ENCODE measurements at places on chromosomes 13 and 19. TPM values are rescaled to one million over a fixed set of nuclear protein-coding genes. Genes with fewer than 3 reads are reported as not detected.

ACTMAP gene
- total RNA-seq: 23.2 TPM

MAB21L1 gene
- total RNA-seq: not detected

DOCK6 gene
- 2.0 TPM for total RNA-seq

DKKL1 gene
- total RNA-seq: not detected

ZNF699 gene
- 6.0 TPM for total RNA-seq

LMTK3 gene
- 9.5 TPM for total RNA-seq

NTF4 gene
- total RNA-seq: not detected

MBD3L2 gene
- not detected for total RNA-seq

RNF113B gene
- total RNA-seq: not detected

IFNL1 gene
- total RNA-seq: 1.8 TPM

RCBTB2 gene
- 1.6 TPM for total RNA-seq

NR2C2AP gene
- total RNA-seq: 34.4 TPM

KIR2DL1 gene
- not detected for total RNA-seq

HOMER3 gene
- total RNA-seq: 0.36 TPM

ACER1 gene
- total RNA-seq: 0.52 TPM

ZFP36 gene
- 59.7 TPM for total RNA-seq

IGSF23 gene
- not detected for total RNA-seq

PPP1R37 gene
- total RNA-seq: 18.3 TPM

CEACAM21 gene
- total RNA-seq: 40.7 TPM

RNF17 gene
- total RNA-seq: 0.61 TPM

THSD1 gene
- total RNA-seq: 0.19 TPM

PPM1N gene
- total RNA-seq: 7.4 TPM

NFIC gene
- total RNA-seq: 23.1 TPM

IGFL1 gene
- total RNA-seq: not detected

CEACAM3 gene
- total RNA-seq: not detected

SULT2A1 gene
- total RNA-seq: not detected

RNF225 gene
- 0.60 TPM for total RNA-seq

STAP2 gene
- total RNA-seq: 22.3 TPM

SLITRK1 gene
- total RNA-seq: not detected

SLC25A42 gene
- 19.2 TPM for total RNA-seq

ZNF845 gene
- 6.2 TPM for total RNA-seq

GRIN2D gene
- total RNA-seq: 0.23 TPM

UGGT2 gene
- 0.04 TPM for total RNA-seq

LCP1 gene
- 761 TPM for total RNA-seq

YJEFN3 gene
- total RNA-seq: 5.7 TPM

LYL1 gene
- total RNA-seq: 0.71 TPM

FAM124A gene
- total RNA-seq: 0.09 TPM

FCHO1 gene
- total RNA-seq: 62.0 TPM

FPR1 gene
- not detected for total RNA-seq

SCGB2B2 gene
- total RNA-seq: 0.33 TPM

ENOX1 gene
- total RNA-seq: not detected

DIAPH3 gene
- 31.3 TPM for total RNA-seq

MUC16 gene
- total RNA-seq: not detected

FARP1 gene
- total RNA-seq: 0.58 TPM

TMEM272 gene
- 0.36 TPM for total RNA-seq

PLVAP gene
- total RNA-seq: 0.20 TPM

Measured in activated naive CD4-positive, alpha-beta T cell treated with anti-CD3 and anti-CD28 coated beads, Interleukin-2, amount 50 U/mL, for 72 hours (primary cell).